ENCODE measurements at places on chromosomes 4 and X.
A peak's percentile ranks its signal among the peaks of the same experiment; 100 is the strongest.

- DNase-seq = no peak
These were observed 1.9 kb upstream of the G3BP2 start for GRCh38 chr4:75675004-75675531.

GRCh38 chr4:115780268-115780667 is 666.8 kb upstream of the NDST4 start:
- DNase-seq = peak; percentile 19

DNA sequence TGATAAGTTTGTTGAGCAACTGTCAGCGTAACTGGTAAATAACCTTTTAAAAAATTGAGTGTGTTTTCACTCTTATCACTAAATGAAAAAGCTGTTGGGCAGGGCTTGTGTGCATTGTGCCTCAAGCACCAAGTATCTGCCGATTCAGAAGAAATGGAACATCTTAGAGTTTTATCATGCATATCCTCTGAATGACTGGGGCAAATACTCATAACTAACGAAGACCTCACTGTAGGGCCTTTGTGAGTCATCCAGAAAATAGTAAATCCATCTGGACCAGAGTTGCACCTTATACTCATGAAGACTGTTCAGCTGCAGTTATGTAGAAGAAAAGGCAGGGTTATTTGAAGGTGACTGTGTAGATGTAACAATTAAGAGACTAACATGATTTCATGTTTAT is 222.1 kb downstream of the CAMK2D start:
- DNase-seq = peak; percentile 3

GRCh38 chr4:94507708-94508107 is 56.0 kb downstream of the PDLIM5 start:
- DNase-seq = no peak

DNA sequence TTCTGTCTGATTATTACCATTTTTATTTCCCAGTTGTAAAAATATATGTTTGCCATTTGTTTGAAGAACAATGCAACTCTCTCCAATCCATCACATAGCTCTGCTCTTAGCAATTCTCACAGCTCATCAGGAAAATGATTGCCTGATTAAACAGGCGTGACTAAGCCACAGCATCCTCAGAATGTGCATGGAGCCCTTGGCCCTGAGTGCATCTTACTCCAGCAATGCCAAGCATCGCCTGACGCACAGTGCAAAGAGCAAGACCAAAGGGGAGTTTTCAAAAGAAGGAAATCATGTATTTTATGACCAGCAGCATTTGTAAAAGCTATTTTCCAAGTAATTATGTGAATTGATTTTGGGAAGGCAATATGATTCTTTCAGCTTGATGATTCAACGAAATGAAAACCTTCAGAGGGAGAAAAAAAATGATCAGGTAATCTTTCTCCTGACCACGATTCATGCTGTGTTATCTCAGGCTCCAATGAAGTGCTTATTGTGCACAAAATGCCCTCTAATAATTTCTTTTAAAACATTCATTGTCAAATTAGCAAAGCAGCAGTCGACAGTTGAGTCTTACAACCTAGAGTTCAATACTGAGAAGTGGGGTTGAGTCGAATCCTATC is 138.0 kb upstream of the FAM9B start:
- no peak for DNase-seq

GRCh38 chr4:137660211-137660610 is 127.9 kb upstream of the PCDH18 start:
- no peak for DNase-seq

GRCh38 chrX:70613295-70613694 is 168.7 kb downstream of the DLG3 start:
- DNase-seq = no peak

DNA sequence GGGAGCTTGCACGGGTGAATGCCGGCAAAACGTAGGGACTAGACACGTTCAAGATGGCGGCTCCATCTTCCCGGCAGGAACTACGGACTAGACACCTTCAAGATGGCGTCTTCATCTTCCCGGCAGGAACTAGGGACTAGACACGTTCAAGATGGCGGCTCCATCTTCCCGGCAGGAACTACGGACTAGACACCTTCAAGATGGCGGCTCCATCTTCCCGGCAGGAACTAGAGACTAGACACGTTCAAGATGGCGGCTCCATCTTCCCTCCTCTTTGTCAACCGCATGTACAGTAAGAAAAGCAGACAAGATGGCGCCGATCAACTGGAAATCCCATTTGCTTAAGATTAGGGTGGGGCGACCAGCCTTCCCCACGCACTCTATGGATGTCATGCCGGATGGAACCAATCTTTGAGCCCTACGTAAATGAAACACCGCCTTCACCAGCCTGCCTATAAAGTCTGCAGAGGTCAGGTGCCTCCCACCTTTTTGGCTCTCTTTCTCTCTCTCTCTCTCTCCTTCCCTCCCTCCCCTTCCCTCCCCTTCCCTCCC is 222.4 kb downstream of the CRLF2 start:
- DNase-seq = peak; percentile 17

DNA sequence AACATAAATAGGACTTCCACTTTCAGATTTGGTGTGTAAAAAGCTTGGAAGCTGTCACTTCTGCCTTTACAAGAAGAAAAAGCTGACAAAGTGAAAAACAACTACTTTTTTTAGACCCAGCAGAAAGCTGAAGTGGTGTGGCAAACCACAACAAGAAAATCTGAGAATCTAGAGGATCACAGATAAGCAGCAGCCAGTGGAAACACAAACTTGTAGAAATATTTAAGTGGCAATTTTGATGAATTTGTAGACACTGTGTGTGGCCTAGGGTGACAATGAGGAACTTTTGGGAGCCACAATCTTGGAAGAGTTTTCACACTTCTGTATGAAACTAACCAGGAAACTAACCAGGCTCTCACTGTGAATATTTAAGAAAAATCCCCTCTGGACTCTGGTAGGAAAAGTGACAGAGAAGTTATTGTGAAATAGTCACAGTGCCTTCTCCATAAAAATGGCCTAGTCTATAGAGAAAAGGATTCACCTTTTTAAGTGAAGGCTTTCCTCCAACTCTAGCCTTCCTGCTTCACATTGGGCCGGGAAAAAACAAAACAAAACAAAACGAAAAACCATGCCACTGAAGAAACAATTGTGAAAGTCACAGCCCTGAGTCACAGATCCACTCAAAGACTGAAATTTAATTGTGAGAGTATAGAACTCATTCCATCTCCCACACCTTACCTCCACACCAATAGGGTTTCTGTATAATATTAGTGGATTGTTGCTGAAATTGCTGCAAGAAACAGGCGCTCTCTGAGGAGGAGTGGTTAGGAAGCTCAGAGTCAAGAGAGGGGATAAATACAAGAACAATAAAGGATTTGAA is 26.7 kb upstream of the GUCY1A1 start:
- no peak for DNase-seq

DNA sequence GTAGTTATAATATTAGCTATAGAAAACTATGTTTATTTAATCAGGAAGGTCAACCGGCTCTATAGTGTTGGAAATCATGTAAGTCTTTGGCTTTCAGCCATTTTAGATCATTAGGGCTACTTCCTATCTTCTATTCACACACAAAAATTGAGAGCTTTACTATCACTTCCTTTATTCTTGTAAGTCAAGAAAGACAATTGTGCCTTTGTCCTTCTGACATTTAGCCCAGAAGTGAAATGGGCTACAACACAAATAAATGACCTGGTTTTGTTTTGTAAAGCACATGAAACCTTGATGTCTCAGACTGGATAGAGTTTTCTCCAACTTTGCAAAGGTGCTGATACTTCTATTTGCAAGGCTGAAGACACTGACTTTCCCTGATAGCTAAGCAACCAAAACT is 122.4 kb upstream of the ACSL4 start:
- no peak for DNase-seq

DNA sequence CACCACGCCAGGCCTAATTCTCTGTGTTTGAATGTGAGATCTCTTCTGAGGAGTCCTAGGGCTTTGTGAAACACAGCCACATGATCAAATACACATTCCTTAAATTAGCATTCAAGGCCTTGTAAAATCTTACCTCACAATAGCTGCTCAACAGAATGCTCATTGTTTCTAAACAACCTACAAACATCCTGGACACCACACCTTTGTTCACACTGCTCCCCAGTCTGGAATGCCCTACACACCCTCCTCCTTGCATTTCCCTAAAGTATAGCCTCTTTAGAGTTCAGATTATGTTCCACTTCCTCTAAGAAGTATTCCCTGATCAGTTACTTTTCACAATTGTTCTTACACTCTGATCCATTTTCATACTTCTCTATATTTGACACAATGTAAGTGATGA is 110.6 kb downstream of the AGTR2 start:
- DNase-seq = no peak

DNA sequence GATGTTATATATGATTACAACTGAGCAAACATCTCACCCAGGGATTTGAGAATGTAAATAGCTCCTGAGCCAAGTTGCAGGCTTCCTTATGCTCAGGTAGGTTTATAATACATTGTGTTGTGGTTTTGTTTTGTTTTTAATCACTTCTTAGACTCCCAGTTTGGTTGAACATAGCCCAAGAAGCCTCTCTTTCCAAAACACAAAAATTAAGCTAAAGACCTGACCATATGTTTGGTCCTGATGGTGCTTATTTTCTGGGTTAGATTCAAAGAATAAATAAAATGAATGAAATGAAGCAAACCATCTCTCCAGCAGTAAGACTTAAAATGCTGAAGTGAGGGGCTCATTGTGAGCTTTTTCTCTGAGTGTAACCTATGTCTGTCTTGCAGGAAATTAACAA is 93.5 kb downstream of the GRXCR1 start:
- DNase-seq = no peak

GRCh38 chrX:51047950-51048349 is 137.4 kb downstream of the BMP15 start:
- no peak for DNase-seq

GRCh38 chr4:15144967-15145295 is 142.7 kb downstream of the CPEB2 start:
- no peak for DNase-seq

DNA sequence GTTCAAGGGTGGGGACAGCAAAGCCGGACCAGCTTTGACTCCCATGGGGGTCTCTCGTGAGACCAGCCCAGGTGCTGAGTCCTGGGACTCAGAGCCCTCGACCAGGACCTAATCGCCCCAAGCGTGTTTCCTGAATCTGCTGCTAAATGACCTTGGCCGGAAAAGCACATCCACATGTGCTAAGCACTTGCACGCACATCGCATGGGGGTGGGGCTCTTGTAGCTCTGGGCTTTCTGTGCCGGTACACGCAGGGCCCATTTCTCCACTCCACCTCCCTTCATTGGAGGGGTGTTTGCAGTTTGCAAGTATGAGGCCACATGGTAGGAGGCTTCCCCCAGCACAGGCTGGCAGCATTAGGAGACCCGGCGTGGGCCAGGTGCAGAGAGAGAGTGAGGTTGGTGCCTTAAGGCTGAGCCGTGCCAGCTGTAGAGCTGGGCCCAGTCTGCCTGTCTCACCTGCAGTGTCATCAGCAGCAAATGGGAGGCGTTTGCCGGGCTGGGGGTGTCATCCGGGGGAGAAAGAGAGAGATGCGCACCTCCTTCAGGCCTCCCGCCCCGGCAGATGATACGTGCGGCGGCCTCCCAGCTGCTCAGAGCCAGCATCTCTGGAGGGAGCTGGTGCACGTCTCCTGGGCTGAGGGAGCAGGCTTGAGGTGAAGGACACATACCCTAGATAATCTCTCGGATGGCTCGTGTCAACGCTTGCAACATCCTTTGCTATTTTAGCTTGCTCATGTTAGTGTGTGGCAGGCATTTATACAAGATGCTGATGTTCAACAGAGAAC is 45.2 kb upstream of the CLCN4 start:
- DNase-seq = no peak

- peak; percentile 87 for DNase-seq
These were observed 586 bp downstream of the BCAP31 start for GRCh38 chrX:153723351-153724251.

DNA sequence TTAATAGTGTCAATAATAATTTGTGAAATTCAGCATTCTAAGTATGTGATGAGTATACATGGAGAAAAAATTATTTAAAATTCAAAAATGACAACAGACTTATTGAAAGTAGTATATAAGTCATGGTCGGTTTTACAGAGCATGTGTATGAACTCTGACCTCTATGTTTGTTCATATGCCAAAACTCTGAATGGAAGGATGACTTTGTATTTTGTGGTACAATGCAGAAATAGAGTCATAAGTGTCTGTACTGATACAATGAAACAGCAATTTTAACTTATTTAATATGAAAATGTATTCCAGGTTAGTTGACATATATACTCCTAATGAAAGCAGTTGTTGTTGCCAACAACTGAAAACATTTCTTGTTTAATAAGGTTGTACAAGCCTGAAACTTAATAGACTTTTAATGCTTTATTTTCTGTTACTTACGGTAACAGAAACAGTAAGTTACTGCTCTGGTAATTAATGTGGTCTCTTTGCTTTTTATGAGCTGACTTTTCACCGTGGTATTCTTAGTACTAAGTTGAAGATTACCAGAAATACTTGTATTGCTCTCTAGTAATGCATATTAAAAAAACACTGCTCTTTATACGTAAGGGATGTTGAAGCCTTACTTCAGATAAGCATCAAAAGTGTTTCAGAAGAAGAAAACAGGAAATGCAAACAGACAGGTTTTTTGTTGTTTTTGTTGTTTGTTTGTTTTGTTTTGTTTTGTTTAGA is 1.9 kb downstream of the UBE2K start:
- no peak for DNase-seq

DNA sequence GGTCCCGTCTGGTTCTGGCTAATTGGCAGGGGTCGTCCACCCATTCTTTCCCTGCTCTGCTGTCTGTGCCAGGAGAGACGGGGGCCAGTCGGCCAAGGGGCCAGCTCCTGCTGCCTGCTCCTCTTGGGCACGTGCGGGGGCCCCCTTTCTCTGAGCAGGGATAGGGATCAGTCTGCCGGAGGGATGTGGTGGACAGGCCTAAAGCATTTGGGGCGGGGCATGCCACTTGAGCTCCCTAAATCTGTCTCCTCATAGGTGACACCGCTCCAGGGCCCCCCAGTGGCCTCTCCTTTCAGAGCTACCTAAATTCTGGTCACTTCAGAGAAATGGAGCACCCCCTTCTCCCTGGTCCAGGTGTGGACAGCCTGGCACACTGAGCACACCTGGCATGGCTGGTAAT is 4.2 kb upstream of the MSANTD1 start:
- no peak for DNase-seq

DNA sequence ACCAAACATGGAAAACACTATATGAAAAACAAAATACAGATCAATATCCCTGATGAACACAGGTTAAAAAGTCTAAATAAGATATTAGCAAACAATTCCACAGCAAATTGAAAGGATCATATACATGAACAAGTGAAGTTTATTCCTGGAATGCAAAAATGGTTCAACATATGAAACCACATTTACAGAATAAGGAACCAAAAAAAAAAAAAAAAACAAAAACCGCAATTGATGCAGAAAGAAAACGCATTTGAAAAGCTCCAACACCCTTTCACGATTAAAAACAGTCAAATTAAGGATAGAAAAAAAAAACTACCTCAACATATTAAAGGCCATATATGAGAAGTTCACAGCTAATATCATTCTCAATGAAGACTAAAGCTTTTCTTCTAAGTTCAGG is 45.4 kb upstream of the STS start:
- DNase-seq = no peak

All from NCI-H1417 (cell line).